Iris pigment epithelial cell (primary cell): ENCODE measurements at places on chromosomes 16 and 17.

DNA sequence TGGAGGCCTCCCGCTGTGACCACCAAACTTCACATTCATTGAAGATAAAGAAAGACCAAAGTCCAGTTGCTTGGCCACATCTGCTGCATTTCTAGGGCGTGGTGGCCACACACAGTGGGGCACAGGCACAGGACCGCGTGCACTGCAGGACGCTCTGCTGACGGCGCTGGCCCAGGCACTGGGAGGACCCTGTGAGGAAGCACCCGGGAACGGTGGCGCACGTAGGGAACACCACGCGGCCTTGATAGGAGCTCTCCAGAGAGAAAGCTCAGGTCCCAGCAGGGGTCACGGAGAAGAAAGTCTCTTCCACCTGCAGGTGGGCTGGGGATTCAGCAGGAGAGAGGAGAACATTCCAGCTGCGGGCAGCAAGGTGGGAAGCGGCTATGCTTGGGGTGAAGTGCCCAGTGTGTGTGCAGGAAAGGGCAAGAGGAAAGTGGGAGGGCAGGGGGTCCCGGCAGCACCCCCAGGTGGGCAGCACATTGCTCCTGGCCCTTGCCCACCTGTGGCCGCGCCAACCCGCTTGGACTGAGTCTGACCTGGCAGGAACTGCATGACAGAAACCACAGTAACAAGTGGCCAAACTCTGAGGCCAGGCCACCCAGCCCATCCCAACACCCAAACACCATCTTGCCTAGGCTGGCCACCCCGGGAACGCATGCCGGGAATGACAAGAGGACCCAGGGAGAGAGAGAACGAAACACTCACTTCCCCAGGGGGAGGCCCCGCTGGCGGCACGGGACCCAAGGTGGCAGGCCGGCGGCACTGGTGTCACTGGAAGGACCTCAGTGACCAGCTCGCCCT is 32.8 kb downstream of the TBC1D16 start:
- DNase-seq: no peak

DNA sequence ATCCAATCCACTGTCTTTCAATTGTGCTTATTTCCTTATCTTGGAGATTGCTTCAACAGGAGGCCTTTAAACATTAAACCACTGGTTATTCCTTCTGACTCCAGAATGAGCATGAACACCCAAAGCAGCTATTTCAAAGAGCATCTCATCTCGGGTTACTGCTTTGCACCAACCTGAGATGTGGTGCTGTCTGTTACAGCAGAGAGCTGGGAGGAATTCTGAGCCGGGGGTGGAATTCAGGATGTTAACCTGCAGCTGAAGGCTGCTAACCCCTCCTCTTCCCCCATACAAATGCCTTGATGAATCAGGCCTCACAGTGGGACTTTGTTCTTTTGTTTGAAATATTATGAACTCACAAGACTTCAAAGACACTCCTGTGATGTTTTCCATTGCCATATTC is 113.1 kb downstream of the SHISA9 start:
- DNase-seq: no peak

- peak; percentile 85 for DNase-seq
Measured at GRCh38 chr17:68291836-68292688, 767 bp downstream of the ARSG start.

DNA sequence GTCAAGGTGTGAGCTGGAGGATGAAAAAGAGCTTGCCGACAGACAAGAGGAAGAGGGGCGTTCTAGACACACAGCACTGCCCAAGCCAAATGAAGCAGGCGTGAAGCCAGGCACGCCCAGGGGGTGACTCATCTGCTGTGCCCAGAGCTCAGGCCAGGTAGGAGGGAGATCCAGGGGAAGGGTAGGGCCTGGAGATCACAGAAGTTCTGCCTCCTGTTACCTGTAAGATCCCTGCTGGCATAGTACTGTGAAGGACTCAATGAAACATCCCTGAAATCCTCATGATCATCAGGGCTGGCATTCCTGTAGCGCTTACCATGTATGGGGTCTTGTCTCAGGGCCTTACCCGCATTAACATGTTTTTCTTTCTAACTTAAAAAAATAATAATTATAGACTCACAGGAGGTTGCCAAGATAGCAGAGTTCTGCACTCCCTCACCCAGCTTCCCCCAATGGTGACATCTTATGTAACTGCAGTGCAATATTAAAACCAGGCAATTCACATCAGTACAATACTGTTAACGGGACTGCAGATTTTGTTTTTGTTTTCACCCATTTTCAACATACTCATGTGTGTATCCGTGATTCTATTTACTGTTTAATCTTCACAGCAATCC is 158.6 kb downstream of the XYLT1 start:
- no peak for DNase-seq

- DNase-seq: no peak
Measured at GRCh38 chr17:77137111-77137510, 3.7 kb upstream of the SEC14L1 start.

DNA sequence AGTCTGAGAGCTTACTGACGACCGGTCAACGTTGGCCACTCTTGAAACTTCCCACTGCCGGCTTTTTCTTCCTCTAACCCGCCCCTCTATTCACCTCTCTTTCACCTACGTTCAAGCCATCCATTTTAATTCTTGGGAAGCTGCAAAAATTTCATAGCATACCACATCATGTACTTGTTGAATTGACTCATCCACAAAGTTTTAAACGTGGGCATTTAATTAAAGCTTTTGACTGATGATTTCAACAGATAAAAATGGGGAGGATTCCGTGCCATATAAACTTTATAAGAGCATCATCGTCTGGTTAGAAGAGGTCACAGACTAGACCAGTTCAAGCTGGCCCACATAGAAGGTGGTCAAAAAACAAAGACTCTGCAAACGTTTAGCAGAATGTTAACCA is 22.5 kb downstream of the VPS53 start:
- peak; percentile 95 for DNase-seq

DNA sequence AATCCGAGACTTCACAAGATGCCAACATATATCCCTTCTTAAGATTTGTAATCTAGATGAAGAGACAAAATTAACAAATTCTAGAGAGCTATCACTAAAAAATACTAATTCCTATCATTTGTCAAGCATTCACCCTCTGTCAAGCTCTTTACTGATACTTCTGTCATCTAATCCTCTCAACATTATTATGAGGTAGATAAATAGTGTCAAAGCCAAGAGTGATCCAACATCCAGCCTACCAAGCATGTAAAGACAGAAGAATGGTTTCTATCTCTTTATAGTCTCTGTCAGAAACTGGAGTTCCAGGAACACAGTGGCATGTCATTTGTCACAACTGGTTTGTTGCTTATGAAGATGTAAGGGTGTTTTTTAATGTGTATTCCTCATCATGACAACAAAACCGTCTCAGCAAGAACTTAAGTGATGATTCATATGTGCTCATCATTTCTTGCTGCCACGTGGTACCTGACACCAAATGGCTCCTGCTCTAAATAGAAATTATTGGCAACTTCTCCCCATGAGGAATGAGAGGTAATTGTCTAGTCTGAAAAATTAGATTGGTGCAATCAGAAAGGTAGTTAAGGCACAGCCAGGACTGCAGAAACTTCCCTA is 196.8 kb downstream of the TOX3 start:
- no peak for DNase-seq

DNA sequence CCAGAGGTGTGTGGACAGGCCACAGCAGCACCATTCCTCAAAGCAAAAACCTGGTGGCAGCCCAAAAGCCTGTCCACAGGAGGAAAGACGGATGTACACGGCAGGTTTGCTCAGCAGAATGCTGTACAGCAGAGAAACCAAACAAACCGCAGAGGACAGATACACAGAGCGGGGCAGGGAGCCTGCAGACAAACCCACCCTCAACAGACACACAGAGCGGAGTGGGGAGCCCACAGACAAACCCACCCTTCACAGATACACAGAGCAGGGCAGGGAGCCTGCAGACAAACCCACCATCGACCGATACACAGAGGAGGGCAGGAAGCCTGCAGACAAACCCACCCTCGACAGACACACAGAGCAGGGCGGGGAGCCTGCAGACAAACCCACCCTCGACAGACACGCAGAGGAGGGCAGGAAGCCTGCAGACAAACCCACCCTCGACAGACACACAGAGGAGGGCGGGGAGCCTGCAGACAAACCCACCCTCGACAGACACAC is 53.0 kb upstream of the METRNL start:
- no peak for DNase-seq

DNA sequence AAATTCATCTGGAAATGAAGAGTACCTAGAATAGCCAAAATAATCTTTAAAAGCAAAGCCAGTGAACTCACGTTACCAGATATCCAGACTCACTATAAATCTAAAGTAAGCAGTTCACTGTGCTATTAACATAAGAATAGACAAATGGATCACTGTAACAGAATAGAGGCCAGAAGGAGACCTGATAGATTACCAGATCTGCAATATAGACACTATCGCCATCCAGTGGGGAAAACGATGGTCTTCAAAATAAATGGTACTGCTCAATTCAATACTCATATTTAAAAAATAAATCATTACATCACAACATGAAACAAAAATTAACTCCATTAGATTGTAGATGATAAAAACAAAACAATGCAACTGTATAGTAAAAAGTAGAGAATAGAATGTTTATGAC is 158.6 kb upstream of the CDH8 start:
- no peak for DNase-seq

- no peak for DNase-seq
Measured at GRCh38 chr17:47287068-47287467, 33.4 kb downstream of the ITGB3 start.

DNA sequence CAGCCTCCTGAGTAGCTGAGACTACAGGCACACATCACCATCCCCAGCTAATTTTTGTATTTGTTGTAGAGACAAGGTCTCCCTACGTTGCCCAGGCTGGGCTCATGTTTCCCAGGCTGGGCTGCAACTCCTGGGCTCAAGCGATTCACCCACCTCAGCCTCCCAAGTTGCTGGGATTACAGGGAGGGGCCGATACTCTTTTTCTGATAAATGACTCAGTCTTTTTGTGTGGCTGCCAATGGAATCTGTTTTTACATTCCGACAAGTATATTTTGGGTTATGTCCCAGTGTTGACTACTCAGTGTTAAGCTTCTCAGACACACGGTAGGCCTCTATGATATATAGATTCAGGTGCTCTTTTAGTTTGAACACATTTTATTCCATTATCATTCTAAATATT is 58.1 kb downstream of the SLFN11 start:
- peak; percentile 92 for DNase-seq

DNA sequence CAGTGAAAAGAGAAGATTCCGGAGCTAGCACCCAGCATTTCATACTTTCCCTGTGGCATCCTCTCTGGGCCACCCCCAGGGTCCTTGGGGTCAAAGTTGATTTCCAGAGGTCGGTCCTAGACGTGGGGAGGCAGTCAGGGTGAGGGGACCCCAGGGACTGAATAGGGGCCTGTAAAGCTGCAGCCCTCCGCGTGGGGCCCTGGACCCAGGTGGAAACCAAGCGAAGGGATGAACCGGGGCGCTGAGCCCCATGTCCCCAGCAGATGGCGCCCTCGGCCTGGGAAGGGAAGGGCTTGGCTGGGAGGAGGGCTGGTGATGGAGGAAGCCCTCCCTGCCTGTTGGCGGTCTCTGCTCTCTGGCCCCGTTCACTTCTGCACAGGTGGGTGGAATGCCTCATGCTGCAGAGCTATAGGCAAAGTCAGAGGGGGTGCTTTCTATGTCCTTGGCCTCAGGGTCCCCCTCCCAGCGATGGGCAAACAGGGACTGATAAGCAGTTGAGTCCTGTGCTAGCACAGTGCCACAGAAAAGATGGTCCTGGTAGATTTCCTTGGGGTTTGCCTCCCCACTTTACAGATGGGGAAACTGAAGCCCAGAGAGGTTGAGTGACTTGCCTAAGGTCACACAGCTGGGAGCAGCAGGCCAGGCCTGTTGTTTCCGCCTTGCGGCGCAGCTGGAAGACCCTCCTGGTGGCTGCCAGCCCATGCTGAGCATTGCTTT is 163.4 kb upstream of the CIBAR2 start:
- peak; percentile 32 for DNase-seq

DNA sequence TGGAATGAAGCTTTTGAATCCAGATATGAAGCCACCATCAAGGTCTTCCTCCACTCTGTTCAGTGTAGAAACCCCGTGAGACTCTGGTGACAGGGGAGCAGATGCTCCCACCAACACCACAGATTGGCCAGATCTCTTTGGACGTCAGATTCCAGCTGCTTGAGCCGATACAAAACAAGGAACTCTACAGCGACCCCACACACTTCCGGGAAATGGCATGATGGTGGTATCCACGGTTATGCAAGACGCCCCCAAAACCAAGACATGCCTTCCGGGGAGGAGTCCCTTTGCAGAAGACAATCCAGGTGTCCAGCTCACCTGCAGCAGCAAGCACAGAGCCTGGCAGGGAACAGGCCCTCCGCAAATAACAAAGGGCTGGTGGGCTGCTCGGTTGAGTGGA is 19.8 kb upstream of the PITPNA start:
- DNase-seq: no peak

GRCh38 chr17:63452046-63452961 is 6.2 kb upstream of the CYB561 start:
- no peak for DNase-seq

- no peak for DNase-seq
Measured at GRCh38 chr16:16019488-16019887, 70.1 kb downstream of the ABCC1 start.

DNA sequence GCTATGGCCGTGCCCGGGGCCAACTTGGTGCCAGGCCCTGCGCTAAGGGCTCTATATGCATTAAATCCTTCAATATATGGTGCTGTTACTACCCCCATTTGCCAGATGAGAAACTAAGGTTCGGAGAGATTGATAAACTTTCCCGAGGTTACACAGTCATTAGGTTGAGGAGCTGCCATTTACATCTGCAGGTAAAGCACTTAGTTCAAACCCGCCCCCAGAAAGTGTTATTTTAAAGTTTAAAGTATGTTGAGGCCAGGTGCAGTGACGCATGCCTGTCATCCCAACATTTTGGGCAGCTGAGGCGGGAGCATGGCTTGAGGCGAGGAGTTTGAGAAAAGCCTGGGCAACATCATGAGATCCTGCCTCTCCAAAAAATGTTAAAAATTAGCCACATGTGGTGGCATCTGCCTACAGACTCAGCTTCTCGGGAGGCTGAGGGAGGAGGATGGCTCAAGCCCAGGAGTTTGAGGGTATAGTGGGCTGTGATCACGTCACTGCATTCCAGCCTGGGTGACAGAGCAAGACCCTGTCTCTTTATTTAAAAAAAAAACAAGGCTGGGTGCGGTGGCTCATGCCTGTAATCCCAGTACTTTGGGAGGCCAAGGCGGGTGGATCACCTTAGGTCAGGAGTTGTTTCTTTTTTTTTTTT is 264.7 kb downstream of the PARN start:
- no peak for DNase-seq

GRCh38 chr16:81673432-81673831 is 105.7 kb upstream of the PLCG2 start:
- no peak for DNase-seq

GRCh38 chr17:58991718-58992331 is 114.9 kb downstream of the TRIM37 start:
- DNase-seq: peak; percentile 72
